ENCODE measurements at places on chromosomes 2 and 18.

GRCh38 chr2:28228434-28228995 is 164.1 kb upstream of the FOSL2 start:
- DNase-seq, result no peak

DNA sequence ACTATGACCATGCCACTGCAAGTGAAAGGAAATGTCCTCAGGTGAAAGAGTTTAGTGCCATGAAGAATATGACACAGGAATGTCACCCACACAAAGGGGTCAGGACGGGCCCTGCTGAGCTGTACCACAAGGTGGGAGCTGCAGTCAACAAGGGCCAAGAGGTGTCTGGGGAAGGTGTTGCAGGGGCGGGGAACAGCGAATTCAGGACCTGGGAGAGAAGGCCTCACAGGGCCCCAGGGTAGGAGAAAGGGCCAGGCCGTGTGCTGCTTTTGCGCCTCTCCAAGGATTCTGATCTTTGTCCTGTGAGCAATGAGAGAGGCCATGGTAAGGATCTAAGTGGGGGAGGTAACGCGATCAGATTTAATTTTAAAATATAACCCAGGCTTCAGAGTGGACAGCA is 23.6 kb downstream of the CYB5A start:
- no peak for DNase-seq

DNA sequence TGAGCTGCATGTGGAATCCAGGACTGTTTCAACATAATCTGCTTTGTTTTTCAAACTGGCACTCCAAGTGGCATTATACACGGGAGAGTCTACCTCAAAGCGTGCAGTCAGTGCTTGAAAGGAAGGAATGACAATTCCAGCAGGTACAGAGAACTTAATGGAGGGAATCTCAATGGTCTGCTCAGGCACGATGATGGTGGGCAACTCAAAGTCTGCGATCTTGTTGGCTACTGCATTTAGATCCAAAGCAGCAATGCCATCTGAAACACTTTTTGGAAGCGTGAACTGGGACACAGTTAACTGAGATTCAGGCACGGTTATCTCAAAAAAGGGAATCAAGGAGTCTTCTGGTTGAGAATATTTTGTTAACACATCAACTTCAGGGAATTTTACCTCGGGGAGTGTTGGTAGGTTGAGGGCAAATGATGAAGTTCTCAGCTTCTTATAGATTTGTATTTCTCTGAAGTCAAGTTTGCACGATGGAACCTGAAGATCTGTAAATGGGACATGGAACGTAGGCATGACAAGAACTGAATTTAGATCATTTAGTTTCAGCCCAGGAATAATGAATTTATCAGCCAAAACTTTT is 38.7 kb downstream of the APOB start:
- DNase-seq, result no peak

GRCh38 chr2:78908973-78909372 is 116.5 kb upstream of the REG3G start:
- DNase-seq, result no peak

DNA sequence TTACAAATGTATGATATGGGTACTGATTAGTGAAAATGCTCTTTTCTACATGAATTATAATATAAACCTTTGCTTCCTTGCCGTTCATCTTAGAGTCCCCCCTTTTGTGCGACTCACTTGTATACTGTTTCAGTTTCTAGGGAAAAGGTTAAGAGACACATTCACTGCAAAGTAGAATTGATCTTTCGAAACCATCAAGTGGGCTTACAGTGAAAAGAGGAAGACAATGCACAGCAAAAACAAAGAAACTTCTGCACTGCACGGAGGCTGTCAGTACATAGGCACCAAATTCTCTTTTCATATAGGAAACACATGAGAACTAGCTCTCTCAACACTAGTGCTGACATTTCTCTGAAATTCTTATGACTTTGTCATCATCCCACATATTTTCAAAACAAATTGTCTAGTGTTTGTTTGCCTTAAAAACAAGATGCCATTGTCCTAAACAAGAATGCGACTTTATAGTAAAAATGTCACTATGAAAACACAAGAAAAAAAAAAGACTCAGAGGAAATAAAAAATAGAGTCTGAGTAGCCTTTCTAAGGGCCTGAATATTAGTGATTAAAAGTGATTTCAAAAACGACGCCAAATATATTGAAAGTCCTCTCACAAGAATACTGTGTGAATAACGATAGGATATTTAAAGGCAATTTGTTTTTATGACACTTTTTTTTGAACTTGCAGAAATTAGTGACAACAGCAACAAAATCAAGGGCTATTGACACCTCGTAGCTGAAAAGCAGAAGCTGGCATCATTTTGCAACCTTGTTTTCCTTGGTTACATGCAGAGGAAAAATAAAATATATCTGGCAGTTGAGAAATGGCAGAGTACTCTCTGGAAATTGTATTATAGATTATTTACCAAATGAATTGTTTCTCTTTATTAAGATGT is 827.0 kb downstream of the BCL11A start:
- DNase-seq, result no peak

DNA sequence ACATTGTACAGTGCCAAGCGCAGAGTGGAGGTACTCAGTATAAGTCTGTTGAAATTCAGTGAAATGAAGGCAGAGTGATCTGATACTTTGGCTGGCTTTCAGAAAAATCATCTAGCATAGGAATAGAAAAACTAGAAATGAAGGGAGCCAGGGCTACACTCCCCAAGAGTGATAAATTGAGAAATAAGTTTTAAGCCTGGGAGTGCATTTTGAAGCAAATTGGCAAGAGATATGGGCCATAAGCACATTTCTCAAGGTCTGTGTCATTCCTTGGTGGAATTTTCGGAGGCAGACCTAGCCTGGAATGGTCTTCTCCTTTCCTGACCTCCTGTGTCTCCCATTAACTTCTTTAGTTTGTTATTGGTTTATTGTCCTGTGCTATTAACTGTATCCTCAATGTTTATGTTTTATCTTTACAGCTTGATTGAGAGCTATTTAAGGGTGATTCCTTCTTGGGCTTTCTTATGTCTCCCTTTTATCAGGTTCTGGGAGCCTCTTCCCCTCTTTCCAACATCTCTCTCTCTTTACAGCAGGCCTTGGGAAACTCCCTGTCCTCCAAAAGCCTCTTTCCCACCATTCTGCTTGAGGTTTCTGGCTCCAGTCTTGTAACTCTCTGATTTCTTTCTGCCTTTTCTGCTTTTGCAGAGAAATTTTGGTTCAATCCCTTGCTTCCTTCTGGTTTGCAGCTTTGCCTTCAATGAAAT is 649.5 kb downstream of the SLC4A3 start:
- DNase-seq, result no peak

DNA sequence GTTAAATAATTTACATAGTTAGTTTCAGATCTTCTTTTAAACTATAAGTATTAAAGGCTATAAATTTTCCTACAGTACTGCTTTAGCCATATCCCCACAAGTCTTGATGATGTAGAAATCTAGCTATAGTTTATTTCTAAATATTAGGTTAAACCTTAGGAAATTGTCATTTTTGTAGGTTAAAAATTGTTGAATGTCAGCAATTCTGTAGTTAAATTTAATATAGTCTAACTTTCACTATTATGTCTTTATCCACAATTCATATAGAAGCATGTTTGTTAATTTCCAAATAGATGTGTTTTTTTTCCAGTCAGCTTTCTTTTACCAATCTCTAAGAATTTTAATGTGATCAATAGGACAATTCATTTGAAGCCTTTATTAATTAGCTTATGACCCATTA is 199.7 kb downstream of the ETAA1 start:
- no peak for DNase-seq

- no peak for DNase-seq
Observed at GRCh38 chr18:50836521-50836957, 16.7 kb upstream of the MRO start.

DNA sequence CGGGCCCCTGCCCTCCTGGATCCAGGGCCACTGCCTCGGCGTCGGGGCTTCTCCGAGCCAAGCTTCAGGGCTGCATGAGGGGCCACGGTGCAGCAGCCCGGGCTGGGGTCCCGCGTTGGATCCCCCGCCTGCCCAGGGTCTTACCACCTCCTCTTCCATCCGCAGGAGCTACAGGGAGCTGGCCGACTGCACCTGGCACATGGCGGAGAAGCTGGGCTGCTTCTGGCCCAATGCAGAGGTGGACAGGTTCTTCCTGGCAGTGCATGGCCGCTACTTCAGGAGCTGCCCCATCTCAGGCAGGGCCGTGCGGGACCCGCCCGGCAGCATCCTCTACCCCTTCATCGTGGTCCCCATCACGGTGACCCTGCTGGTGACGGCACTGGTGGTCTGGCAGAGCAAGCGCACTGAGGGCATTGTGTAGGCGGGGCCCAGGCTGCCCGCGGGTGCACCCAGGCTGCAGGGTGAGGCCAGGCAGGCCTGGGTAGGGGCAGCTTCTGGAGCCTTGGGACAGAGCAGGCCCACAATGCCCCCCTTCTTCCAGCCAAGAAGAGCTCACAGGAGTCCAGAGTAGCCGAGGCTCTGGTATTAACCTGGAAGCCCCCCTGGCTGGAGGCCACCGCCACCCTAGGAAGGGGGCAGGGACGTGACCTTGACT is 52.1 kb downstream of the RAMP1 start:
- no peak for DNase-seq

DNA sequence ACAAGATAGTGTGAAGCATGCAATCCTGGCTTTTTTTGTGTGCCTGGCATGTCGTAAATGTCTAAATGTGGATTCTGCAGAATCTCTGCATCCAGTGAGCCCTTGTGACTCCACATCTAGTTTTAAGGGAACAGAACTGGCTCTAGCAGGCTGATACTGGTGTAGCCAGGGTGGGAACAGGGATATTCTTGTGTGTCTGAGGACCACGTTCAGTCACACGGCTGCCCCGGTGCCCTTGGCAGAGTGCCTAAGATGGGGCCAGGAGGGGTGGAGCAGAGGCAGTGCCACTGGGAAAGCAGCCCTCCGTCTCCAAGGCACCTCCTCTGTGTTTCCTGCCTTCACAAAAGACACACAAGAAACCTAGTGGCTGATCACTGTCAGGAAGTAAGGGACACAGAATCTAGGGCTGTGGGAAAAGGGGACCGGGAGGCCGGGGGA is 91.5 kb upstream of the PARD3B start:
- DNase-seq, result no peak

- no peak for DNase-seq
Observed at GRCh38 chr2:69469784-69470183, 32.5 kb upstream of the NFU1 start.

- no peak for DNase-seq
Observed at GRCh38 chr2:75053484-75054112, 95.2 kb downstream of the POLE4 start.

DNA sequence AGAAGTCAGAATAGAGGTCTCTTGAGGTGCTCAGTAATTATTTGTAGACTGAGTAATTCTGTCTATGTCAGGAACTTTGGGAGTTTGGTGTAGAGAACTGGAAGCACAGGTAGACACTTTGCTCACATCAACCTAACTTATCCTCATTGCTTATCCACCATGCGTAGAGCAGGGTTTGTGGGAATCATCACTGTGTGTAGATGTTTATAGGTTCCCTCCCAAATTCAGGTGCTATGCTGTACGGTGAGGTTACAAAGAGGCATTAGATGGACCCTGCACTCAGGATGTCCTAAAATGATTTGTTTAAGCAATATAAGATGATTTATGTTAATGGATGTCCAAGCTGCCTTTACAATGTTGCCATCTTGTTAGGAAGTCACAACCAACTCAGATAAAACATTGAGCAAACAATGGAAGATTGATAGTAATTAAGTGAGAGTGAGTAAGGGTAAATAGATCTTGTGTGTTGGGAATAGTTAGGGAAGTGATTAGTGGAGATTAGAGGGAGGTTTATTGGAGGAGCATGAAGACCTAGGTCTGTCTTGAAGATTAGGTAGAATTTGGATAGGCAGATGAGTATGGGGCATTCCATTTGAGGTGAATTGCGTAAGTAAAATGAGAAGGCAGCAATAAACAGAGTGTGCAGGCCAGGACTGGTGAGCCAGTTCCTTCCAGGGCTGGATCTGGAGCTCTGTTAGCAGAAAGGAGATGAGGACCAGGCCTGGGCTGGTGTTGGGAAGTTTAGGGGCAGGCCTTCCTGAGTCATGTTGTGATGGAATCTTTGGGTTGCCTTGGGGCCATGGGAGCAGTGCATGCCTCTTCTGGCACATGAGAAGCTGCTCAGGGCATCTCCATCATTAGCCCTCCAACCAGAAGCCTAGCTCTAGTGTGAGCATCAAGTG is 12.1 kb downstream of the EPAS1 start:
- DNase-seq, result no peak

DNA sequence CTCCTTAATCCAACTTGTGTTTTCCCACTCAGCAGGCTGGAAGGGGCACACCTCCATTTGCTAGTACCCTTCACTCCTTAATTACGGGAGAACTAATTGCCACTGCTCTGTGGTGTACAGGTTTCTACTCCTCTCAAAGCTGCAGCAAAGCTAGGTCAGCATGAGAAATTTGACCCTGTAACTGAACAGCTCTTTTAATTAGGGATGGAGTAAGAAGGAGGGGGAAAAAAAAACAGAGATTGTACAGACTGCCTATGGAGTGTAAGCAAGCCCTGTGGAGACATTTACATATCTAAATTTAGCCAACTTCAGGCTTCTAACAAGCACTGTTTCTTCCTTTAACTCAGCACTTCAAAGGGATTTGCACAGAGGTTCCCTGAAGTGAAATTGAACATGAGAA is 629.7 kb upstream of the SETBP1 start:
- no peak for DNase-seq

DNA sequence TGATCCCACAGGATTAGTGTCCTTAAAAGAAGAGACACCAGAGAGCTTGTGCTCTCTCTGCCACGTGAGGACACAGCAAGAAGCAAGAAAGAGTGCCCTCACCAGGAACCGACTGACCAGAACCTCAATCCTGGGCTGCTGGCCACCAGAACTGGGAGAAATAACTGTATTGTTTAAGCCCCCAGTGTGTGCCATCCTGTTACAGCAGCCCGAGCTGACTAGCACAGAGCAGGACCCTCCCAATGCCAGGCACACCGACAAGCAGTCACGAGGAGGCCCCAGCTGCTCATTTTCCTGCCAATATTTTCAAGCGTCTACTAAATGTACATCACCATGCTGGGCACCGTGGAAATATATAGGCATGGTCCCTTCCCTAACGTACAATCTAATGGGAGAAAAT is 17.1 kb downstream of the FAM178B start:
- DNase-seq, result no peak

GRCh38 chr18:28432339-28432738 is 255.4 kb upstream of the CDH2 start:
- no peak for DNase-seq

GRCh38 chr2:162556996-162557395 is 213.1 kb downstream of the GCA start:
- DNase-seq, result no peak

DNA sequence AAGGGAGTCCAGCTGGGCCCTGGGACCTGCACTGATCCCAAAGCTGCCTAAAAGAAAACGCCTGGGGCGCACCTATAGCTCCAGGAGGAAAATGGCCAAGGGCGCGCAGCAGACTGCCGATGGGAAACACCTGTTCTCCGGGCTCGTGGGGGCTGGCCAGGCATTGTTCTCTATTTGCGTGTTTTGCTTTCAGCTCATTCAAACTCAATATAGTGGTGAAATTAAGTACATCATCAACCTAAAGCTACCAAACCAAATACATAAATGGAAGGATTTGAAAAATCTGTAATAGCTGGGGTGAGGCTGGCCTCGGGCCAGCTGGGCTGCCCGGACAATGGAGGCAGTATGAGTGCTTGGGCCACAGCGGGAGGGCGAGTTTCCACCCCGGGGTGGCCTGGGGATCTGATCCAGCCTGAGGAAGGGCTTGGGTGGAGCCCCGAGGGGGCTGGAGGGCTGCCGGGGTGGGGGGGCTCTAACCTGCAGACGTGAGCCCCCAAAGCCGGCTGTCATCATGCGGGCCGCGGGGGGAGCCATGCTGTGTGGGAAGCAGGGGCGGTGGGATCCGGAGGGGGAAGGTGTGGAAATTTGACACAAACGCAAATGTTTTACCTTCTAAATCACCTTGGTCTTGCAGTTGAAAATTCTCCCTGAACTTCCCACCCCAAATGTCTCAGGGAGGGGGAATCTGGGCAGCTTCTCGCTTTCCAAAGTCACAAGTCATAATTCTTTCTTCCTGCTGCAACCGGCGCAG is 77.6 kb downstream of the ASB1 start:
- DNase-seq, result no peak
